ENCODE measurements at places on chromosomes 12 and 14.

DNA sequence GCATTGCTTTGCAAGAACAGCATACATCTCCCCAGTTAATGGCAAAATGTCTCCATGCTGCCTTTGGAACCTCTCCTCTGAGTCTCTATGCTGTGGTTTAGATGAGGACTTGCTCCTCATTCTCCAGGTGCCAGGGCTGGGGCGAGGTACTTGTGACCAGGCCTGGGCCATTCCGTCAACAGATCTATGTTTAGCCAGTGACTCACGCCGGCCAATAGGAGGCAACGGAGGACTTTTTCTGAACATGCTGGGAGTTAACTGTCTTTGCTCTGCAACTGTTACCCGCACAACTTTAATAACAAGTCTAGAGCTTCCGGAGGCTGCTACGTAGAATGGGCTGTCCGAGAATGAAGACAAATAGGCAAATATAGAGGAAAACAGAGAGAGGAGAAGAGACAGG lies 214.2 kb downstream of the GLT1D1 start:
- no peak overlapping the region for H3K4me3 ChIP-seq
- no peak for DNase-seq
- no peaks in the 10 kb centered on the region for H3K4me1 ChIP-seq
- no peak overlapping the region for H3K27ac ChIP-seq
- H3K36me3 ChIP-seq, result no peaks in the 10 kb centered on the region
- peaks cover 20% of the 10 kb centered on the region for H3K27me3 ChIP-seq

DNA sequence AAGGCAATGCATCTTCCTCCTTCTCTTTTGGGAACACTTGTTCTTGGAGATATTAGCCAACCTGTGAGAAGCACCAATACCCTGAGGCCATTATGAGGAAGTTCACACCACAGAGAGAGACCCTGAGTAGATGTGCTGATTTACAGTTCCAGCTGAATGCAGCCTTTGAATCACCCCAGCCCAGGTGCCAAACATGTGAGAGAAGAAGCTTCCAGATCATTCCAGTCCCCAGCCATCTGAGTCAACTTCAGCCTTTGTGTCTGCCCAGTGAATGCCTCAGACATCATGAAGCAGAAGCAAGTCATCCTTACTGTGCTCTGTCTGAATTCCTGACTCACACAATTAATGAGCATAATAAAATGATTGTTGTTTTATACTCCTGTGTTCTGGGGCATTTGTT lies 25.1 kb downstream of the C12orf42 start:
- H3K27me3 ChIP-seq, result no peaks in the 10 kb centered on the region
- no peaks in the 10 kb centered on the region for H3K4me1 ChIP-seq
- H3K4me3 ChIP-seq, result no peak overlapping the region

DNA sequence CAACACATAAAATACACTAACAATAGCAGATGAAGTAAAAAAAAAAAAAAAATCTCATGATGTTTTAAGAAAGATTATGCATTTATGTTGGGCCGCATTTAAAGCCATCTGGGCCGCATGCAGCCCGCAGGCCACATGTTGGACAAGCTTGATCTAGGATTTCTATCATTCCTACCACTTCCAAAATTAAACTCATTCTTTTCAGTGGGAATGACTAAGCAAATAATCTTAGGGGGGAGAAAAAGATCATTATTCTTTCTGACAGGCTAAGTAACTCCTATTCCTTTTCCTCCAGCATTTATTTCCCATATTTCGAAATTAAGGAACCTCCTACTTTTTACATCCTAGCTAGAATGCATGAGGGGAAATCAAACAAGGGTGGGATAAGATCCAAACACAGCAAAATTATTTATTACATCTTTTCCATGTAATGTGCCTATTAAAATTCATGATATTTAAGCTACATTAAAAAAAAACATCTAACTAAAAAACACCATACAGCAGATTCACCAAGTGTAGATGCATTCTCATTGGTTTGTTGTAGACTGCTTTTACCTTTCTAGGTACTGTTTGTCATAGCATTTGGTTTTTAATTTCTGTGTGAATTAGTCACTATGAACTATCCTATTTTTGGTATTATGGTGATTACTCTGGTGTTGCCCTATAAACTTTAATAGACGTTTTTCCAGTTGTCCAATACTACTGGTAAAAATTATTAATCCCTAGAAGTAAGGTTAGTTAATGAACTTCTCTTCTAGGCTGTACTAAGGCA lies 76.1 kb downstream of the RASSF8 start:
- no peaks in the 10 kb centered on the region for H3K36me3 ChIP-seq
- no peak overlapping the region for H3K27ac ChIP-seq
- H3K4me1 ChIP-seq, result no peaks in the 10 kb centered on the region
- DNase-seq, result no peak

DNA sequence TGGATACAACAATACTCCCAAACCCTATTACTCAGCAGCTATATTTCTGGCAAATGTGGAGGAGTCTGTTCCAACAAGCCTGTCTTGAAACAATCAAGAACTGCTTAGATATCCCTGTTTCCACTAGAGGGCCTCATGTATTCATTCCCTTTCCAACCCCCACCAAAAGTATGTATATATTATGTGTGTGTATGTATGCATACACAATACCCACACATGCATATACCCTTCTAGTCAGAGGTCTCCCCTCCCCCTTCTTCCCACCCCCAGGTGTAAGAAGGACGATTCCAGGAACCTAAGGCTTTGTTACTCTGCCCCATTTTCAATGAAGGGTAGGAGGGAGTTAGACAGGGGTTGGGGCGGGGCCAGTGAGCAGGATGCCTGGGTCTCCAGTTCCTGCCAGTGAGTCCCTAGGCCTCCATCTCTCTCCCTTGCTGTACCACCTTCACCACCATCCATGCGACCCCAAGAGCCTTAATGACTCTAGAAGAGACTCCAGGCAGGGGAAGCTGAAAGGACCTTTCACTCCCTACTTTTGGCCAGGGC lies at the start of gene DGKA:
TSS of gene DGKA (plus strand) at position 392 of the 546 bp plus-strand sequence. CDS start 5,342 bp downstream, outside the sequence.
- peaks cover 60% of the 10 kb centered on the region for H3K4me1 ChIP-seq
- no peaks in the 10 kb centered on the region for H3K27me3 ChIP-seq
- peak within 1 kb of the TSS; percentile 84 for H3K27ac ChIP-seq

DNA sequence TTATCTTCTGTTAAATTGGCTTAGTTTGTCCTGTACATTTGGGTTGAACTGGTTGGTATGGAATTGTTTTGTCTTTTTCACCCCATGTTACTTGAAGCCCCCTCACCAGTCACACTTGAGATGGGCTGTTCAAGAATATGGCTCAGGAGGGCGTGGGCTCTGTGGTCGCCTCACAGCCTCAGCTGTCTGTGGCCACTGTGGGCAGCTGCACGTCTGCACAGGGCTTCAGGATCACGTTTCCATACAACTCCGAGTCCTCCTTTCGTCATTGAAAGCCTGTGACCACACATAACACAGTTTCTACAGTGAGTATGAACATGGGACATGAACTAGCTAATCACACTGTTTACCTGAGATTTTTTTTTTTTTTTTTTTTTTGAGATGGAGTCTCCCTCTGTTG lies 81.3 kb downstream of the MOK start:
- no peak overlapping the region for H3K27ac ChIP-seq
- H3K27me3 ChIP-seq, result no peaks in the 10 kb centered on the region
- DNase-seq, result no peak
- H3K4me3 ChIP-seq, result no peak overlapping the region
- H3K36me3 ChIP-seq, result peaks cover 11% of the 10 kb centered on the region
